Iris pigment epithelial cell (primary cell): ENCODE measurements at places on chromosomes 2 and 18.

DNA sequence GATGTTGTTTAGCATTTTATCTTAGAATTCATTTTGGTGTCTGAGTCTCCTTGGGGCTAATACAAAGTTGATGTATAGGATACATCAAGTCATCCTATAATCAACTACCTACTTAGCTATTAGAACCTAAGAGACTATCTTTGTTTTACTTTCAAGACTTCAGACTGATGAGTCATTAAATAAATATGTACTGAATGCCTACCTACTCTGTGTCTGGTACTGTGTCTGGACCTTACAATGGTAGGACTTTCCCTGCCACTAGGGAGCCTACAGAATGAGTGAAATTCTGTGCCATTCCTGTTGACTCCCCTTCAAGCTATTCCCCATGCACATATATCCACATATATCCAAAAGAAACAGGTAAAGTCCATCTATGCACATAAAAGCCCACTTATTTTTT is 114.5 kb downstream of the ERBB4 start:
- peak; percentile 17 for DNase-seq

DNA sequence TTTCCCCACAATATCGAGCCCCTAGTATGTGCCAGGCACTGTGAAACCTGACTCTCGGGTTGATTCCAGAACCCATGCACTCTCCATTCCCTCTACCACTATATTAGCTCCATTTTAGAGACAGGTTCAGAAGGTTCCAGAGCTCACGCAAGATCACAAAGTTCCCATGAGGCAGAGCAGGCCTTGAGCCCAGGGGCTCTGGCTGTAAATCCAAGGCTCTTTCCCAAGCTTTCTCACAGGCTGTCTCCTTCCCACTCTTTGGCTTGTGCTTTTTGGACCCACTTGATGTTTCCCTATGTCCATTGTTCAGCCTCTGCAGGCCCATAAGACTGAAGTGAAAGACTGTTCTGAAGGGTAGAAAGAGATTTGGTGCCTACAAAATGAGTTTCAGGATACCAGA is 15.7 kb downstream of the KIAA2012 start:
- no peak for DNase-seq

- no peak for DNase-seq
Observed at GRCh38 chr18:47975105-47975504, 44.6 kb upstream of the SMAD2 start.

DNA sequence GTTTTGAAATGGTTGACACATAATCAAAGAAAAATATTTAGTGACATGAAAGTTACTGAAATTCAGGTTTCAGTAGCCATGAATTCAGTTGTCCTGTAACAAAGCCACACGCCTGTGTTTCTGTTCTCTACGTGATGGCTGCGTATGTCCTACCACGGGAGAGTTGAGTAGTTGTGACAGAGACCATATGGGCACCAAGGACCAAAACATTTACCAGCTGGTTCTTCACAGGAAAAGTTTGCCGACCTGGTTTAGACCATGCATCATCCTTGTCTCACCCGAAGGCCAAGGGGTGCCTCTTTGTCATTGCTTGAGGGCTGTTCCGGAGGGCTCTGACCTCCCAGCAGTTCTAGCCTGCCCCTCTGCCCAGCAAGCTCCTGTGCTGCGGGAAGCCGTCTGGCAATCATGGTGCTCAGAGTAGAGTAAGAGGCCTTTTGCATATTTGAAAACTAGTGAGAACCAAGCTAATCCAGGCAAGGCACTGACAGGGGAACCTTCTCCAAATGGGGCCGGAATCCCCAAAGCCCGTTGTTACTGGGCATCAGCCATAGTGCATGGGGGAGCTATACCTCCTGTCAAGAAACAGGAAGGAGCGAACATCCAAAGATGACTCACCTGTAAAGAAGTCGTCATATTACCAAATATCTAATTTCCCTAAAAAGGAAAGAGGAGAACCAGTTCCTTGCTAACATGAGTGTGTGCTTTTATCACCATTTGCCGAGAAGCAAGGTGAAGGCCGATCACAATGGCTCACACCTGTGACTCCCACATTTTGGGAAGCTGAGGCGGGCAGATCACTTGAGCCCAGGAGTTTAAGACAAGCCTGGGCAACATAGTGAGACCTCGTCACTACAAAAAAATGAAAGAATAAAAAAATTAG is 92.6 kb upstream of the RAB12 start:
- DNase-seq, result peak; percentile 8

DNA sequence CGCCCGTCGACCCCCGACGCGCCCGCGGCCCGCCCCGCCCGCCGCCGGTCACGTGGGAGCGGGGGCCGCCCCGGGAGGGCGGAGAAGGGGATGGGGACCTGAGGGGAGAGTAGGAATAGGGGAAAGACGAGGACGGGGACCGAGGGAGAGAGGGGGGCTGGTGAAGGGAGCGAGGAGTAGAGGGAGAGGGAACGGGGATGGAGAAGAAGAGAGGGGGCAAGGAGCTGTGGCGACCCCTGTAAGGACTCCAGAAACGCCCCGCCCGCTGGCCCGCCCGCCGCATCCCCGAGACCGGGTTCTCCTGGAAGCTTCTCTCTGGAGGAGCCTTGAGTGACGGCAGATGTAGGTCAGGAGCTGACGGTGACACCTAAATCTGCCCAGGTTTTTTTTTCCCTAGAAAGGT is 615 bp downstream of the ADNP2 start:
- DNase-seq, result peak; percentile 55

GRCh38 chr18:63344263-63344662 is 22.7 kb downstream of the KDSR start:
- no peak for DNase-seq

GRCh38 chr2:97699765-97700444 is 13.5 kb upstream of the ZAP70 start:
- peak; percentile 65 for DNase-seq
